ENCODE measurements at places on chromosomes 5 and 9.
A peak's percentile ranks its signal among the peaks of the same experiment; 100 is the strongest.

GRCh38 chr9:18268381-18268780 is 205.6 kb upstream of the ADAMTSL1 start:
- DNase-seq, result no peak

DNA sequence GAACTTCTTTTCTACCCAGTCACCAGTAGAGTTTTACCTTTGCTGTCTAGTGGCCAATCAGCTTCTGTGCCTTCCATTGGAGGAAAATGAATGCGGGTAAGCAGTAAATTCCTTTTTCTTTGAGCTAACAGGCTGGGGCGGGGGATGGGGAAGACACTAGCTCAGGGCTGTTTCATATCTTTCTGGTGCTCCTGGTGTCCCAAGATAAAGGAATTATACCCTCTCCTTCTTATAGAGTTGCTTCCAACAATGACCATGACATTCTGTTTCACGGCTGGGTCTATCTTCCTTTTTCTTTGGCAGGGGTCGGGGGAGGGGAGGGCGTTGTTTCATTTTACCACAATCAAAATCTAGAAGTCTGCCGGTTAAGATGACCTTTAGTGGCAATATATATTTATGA is 51.2 kb upstream of the RPS23 start:
- no peak for DNase-seq

GRCh38 chr9:137308057-137308619 is 6.1 kb upstream of the NRARP start:
- no peak for DNase-seq

GRCh38 chr9:82732928-82733327 is 330.0 kb downstream of the RASEF start:
- no peak for DNase-seq

DNA sequence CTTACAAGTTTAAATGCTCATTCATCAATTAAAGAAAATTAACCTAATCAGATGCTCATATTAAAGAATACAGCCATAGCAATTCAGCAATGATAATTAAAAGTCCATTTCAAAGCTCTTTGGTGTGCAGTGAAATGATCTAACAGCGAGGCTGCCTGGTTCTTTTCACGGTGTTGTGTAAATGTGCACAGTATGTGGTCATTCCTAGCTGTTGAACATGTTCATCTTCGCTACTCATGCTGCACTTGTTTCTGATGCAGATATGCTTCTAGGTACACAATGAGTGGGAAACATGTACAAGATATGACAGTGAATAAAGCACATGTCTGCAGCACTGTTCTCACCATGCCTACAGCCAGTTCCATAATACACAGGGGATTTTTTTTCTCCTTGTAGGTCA is 163.5 kb downstream of the NR2F1-AS1 start:
- DNase-seq, result no peak

DNA sequence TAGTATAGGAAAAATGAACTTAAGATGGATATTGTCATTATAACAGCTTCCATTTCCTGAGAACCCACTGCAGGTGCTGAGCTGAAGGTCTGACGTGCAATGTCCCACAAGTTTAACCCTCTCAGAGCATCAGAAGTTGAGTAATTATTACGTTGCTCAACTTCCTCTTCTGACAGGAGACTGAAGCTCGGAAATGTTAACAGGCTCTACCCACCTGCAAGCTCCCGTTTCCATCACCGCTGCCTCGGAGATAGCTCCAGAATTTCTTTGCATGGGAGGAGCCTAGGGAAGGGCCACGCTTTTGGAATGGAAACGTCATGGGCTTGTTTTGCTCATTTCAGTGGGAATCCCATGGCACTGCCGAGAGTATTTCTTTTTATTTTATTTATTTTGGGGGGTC is 1.0 kb upstream of the NTMT1 start:
- DNase-seq, result no peak

- no peak for DNase-seq
These were observed 29.7 kb upstream of the CSNK1G3 start for GRCh38 chr5:123482258-123482657.

DNA sequence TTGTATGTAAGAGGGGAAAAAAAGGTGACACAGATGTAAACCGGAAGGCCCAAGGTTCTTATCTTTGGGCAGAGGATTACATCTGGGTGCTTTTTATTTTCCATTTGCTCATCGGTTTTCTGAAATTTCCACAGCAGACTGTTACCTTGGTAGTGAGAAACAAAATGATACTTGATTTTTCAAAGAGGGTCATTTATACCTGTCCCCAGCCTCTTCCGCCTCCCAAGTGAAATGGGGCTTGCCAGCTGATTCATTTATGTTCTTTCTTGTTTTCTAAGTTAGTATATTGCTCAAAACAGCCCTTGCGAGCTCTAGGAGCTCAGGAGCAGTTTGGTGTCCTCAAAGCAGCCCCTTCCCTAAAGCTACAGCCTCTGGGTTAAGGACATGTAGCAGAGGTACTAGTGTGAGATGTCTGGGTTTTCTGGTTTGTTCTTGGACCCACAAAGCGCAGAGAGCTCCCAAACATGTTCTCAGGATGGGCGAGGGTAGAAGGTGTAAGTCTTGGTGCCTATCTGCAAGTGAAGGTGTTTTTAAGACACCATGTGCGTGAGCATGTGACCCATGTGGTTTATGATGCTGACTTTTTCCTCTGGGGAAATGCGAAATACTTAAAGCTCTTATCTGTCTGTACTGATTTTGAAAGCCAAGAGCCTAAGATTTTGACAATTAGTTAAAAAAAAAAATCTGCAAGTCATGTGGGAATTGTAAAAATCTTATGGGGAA is 38.3 kb downstream of the DAPK1 start:
- no peak for DNase-seq

DNA sequence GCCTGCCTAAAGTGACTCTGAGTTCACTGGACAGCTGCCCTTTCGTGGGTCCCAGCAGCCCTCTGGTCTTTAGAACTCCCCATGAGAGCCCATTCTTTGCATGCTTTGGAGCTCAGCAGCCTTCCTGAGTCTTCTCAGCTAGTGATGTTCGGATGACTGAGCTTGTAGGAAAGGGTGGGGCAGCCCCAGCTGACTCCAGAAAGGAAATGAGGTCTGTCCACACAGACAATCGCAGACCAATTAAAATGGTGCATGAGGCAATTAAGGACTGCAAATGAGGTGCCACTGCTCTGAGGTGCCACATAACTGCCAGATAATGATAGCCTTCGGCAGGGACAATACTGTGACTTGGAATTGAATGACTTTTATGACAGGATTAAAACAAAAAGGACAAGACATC is 25.4 kb upstream of the TOMM5 start:
- DNase-seq, result no peak

- no peak for DNase-seq
These were observed 49.9 kb upstream of the C5orf46 start for GRCh38 chr5:147956064-147956841.

DNA sequence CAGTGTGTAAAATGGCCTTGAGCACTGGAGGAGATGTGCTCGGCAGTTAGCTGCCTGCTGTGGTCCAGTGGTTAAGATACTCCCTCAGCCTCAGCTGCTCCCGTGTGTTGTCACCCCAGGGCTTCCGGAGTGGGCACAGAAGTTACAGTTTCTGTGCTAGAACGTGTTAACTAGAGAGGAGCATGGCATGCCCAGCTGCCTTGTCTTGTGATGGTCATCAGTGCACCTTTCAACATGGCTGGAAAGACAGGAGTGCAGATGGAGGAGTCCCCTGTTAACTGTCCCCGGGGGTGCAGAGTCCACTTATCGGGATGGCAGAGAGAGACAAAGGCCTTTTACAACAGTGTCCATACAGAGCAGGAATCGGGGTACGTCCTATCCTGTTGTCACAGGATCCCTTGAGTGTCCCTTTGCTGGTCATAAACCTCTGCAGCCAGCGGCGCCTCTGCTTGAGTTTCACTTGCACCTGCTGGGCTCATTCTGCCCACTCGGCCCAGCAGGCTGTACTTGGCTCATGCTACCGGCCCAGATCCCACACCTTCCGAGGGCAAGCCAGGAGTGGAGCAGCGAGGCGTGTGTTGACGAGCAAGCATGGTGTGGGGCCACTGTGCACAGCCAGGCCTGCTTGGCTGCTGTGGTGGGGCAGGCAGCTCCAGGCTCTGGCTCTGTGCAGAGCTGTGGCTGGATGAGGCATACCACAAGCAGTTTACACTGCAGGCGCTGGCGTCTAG is 112.6 kb downstream of the EHMT1 start:
- DNase-seq, result no peak

- no peak for DNase-seq
These were observed 56.6 kb downstream of the TSPAN17 start for GRCh38 chr5:176703857-176704256.

DNA sequence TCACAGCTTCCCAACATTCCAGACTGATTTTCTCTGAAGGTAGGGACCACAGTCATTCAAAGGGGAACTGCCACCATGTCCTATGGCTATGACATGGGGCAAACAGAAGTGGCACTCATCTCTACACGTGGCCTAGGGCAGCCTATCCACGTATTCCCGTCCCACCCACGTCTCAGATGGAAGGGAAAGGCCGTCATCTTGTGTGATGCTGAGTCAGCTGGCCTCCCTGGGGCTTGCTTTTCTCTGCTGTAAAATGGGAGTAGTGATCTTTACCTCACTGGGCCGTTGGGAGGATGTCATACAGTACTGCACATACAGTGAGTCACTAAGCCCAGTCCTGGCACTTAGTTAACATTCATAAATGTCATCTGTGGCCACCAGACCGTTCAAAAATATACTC is 72.3 kb downstream of the RAPGEF1 start:
- DNase-seq, result peak; percentile 55

DNA sequence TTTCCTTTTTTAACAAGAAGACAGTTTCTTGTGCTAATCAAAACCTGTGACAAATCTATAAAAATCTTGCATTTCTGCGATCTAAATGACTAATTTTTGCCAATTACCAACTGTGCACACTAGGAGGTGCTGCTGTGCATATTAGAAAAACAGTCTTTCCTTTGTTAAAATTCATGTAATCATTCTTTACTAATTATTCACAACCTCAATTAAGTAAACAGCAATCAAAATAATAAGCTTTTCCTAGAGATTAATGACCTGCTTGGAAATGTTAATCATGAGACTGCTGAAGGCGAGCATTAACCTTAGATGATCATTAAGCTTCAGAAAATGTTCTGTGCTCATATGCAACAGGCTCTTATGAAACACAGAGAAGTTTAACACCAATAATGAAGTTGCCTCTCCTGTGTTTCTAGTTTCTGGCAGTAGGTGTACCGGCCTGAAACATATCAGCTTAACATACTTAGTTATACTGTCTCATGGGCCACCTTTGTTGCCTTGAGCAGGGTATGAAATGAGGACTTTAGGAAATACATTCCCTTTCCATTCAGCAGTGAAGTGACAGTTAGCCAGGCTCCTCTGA is 17.7 kb downstream of the RFESD start:
- peak; percentile 13 for DNase-seq

DNA sequence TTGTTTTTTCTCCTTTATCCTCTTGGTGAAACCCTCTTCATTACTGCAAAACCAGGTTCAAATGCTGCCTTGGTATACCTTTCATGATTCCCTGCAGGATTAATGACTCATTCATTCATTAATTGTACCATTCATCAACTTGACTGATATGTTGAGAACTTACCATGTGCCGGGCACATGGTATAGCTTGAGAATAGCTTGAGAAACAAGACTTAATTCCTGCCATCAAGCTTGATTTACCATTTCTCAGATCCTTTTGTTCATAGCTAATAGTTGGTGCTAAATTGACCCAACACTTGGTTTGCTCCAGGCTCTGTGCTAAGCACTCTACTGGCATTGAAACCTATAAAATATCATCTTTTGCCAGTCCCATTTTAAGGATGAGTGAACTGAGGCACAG is 165.7 kb downstream of the YIPF5 start:
- no peak for DNase-seq

DNA sequence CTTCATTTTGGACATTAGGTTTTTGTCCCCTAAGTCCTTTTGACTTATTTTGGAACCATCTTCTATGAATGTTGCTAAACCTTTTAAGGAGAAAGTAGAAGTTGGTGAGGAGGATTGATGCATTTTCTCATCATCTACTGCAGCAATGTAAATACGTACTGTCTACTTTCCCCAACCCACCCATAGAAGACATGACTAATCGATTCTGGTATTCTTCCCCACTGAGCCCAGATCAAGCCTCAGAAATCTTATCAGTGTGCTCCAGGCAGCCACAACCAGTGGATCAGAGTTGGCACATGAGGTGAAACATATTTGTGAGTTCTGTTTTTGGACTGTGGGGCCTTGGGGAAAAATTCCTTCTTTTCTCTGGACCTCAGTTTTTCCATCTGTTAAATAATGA is 57.7 kb downstream of the FGF18 start:
- DNase-seq, result no peak

DNA sequence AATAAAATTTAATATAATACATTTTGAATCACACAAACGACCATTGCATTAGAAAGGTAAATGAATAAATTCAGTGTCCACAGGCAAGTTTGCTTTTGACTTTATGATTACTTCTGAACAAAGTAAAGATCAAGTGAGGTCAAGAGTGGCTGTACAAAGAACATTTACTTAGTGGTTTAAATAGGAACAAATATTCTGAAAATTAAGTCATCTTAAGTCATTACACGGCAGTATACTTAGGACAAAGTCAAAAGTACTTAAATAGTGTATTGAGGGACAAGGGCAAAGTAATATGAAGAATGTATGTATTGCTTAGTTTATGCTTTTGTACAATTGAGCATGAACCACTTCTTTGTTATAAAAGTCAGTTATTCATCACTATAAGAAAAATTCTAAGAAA is 1511.2 kb upstream of the CDH9 start:
- no peak for DNase-seq

GRCh38 chr5:131303537-131303936 is 39.7 kb downstream of the CDC42SE2 start:
- no peak for DNase-seq

DNA sequence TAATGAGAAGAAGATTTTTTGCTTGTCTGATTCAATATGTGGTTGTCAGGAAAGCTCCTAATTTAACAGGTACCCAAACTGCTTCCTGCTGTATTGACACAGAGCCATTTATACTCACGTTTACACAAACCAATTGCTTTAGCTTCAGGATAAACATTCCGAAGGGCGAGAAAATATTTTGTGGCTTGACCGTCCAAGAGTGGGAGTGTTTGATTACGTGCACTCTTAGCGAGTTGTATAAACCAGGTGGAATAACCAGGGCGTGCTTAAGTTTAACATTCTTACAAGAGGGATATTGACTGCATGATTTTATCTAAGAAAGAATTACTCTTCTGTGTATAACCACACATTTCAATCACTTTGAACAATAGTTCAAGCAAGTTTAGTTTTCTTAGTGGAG is 278.7 kb upstream of the TYRP1 start:
- DNase-seq, result no peak

GRCh38 chr9:91316093-91316492 is 45.6 kb downstream of the AUH start:
- no peak for DNase-seq

DNA sequence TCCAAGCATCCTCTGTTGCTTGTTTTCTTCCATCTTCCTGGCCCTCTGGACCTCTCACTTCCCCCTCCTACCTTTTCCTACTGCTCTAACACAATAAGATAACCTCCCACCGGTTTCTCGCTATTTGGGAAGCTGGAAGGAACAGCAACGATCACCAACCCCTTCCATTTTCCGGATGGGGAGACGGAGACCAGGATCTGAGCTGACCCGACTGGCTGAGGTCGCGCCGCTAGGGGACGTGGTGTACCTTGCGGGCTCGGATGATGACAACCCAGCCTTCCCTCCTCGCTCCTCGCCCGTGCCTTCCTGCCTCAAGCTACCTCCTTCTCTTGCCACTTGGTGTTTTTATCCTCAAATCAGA is 1.9 kb downstream of the LPAR1 start:
- no peak for DNase-seq

GRCh38 chr5:148791334-148791667 is 35.1 kb upstream of the ADRB2 start:
- no peak for DNase-seq

GRCh38 chr9:124261736-124262648 is 4.2 kb downstream of the NEK6 start:
- DNase-seq, result no peak

- DNase-seq, result no peak
These were observed 58.1 kb upstream of the SPTLC1 start for GRCh38 chr9:92173318-92173717.

Measured in stimulated activated CD4-positive, alpha-beta T cell treated with anti-CD3 and anti-CD28 coated beads, Interleukin-4, amount 100 ng/mL, for 1 hour (primary cell).